ENCODE measurements at places on chromosomes 2 and 18.
A peak's percentile ranks its signal among the peaks of the same experiment; 100 is the strongest.

GRCh38 chr18:59360381-59360780 lies 1.3 kb upstream of the LMAN1 start:
- DNase-seq, result no peak

DNA sequence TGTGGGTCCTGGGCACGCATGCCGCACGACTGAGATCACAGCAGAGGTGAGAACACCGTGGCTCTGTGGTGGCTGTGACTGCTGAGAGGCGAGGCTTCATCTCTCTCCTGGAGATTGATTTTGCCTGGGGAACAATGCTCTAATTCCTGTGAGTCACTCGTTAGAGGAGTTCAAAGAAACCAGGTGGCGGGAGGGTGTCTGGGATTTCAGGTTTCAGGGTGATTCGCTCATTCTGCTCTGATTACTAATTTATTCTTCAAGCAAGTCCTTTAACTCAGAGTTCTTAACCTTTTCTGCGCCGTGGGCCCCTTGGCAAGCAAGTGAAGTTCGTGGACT lies 56.3 kb downstream of the GLI2 start:
- no peak for DNase-seq

- DNase-seq, result no peak
These were observed at the start of gene DSG2 for GRCh38 chr18:31497836-31498573. TSS of gene DSG2 (plus strand) at chr18:31498177. CDS start at chr18:31498252, 75 bp downstream.

GRCh38 chr2:19844750-19845149 lies 57.0 kb downstream of the TTC32 start:
- no peak for DNase-seq

GRCh38 chr2:238238766-238239542 lies 884 bp downstream of the HES6 start:
- DNase-seq, result peak; percentile 27

- peak; percentile 33 for DNase-seq
These were observed 174.0 kb downstream of the SMAD2 start for GRCh38 chr18:47756364-47757016.

- DNase-seq, result peak; percentile 66
These were observed 125.7 kb downstream of the HDAC4 start for GRCh38 chr2:239275044-239275685.

- DNase-seq, result no peak
These were observed 22.1 kb upstream of the CBLN2 start for GRCh38 chr18:72566290-72566689.

GRCh38 chr18:76620321-76621170 lies 125.5 kb upstream of the ZNF516 start:
- no peak for DNase-seq

GRCh38 chr18:43013486-43013885 lies 102.0 kb downstream of the RIT2 start:
- DNase-seq, result no peak

GRCh38 chr2:150876251-150876950 lies 385.3 kb downstream of the RBM43 start:
- DNase-seq, result no peak

DNA sequence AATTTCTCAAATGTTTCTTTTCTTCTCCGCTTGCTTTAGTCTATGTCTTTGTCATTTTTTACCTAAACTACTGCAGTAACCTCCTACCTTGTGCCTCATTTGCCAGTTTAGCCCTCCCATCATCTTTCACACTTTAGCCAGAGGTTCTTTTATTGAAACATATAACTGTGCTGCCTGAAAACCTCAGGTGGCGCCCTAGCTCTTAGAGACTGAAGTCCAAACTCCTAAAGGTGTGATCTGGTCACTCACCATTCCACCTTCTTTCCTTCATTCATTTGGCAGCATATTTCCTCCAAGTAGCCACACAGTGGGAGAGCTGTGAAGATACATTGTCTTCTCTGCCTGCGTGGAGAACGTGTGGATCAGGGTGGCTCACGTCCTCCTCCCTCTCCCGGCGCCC lies 98.2 kb upstream of the MAPRE2 start:
- DNase-seq, result no peak

DNA sequence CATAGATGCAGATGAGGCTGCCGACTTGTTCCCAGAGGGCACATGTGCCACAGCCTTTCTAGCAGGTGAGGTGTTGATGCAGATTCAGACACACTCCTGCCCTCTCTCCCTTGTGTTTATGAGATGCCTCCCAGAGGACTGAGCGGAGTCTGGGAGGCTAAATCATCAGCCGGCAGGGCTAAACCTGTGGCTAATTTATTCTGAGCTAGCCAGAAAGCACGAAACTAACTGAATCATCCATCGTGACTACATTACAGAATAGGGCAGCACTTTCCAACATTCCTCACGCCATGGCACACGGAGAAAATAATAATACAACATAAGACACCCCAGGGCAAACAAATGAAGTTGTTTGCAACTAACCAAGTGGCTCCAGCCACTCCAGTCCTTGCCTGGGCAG lies 101.7 kb upstream of the FZD7 start:
- no peak for DNase-seq

- DNase-seq, result no peak
These were observed 21.5 kb downstream of the ITGB1BP1 start for GRCh38 chr2:9401646-9402371.

GRCh38 chr2:152319822-152320570 lies 15.0 kb upstream of the FMNL2 start:
- no peak for DNase-seq

DNA sequence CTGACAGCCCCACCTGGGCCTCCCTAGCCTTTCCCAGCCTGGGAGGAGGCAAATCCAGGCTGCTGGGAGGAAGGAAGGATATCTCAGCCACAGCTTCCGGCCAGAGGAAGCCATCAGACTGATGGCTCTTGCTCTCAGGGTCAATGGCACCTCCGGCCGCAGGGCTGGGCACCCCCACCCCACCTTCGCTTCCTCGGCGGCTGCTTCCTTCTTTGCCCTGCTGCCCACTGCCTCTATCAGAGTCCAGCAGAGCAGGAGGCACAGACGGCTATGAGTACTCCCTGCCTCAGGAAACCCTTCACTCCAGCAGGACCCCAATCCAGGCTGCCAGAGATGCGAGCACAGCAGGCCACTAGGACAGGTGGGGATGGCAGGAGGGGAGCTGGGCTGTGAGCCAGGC lies 3.3 kb downstream of the SEMA4C start:
- DNase-seq, result no peak

DNA sequence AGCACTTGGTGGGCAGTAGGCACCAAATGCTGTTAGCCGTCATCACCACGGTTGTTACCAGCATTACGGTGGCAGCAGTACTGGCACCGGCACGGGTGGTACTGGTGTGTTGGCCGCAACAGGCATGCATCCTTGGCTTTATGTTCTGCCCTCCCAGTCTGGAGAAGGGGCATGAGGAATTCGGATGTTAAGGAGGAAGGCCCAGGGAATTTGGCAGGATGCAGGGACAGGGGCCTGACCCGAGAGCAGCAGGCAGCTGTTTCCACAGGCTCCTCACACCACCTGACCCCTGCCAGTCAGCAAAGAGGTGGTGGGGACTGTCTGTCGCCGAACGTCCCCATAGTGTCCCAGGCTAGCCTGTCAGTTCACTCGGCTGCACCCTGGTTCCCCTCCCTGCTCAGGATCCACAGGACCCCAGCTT lies 79.0 kb downstream of the EDAR start:
- no peak for DNase-seq

Data from activated CD8-positive, alpha-beta memory T cell treated with anti-CD3 and anti-CD28 coated beads for 1 hour (primary cell).